EL (cell line): ENCODE measurements at places on chromosomes 2 and 18.

- no peak for DNase-seq
Observed at GRCh38 chr2:148681443-148681842, 36.9 kb downstream of the EPC2 start.

- no peak for DNase-seq
Observed at GRCh38 chr2:12116228-12116750, 369.9 kb downstream of the LPIN1 start.

GRCh38 chr2:8357738-8358518, 323.9 kb upstream of the ID2 start:
- no peak for DNase-seq

DNA sequence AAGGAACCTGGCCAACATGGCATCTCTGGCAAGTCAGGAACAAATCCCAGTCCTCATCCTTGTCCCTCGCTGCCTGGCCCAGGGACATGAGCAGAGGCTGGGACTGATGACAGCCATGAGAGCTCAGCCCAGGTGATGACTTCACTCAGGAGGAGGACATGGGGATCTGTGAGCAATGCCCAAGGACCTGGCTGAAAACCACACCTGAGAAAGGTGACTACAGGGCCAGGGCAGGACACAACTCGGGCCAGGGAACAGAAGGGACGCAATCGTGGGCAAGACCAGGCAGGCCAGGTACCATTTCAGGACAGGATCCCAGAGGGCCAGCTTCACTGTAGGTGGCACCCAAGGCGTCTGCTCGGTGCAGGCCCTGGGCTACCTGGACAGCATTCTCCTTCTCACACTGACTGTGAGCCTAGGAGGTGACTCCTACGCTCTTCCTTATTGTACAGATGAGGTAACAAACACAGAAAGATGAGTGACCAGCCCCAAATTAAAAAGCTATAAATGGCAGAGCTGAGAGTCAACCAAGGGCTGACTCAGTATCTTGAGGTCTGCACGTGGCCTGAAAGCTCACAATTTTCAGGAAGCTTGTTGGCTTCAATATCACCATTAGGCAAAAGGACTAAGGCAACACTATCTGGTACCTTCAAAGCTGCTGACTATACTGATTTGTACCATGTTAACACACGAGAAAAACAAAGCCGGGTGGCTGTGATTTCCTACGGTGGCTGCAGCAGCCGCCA, 141.1 kb downstream of the EIPR1 start:
- DNase-seq: no peak

DNA sequence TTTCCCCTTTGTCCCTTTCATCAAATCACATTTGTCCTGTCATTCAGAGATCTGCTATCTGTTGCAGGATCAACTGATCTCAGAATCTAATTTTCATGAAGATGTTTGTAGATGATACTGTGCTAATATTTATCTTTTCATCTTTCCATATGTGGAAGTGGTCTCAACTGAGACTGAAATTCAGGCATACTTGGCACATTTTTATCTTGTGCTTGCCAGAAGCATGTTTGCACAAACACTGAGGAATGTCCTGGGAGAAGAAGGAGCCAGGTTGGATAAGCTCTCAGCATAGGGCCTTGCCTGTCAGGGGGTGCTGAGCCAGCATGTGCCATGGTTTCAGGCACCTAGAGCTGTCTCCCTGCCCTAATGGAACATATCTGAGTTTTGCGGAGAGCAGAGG, 24.5 kb upstream of the MMADHC start:
- DNase-seq: peak; percentile 46
